SK-N-SH (cell line): ENCODE measurements at places on chromosomes 5 and 9.

GRCh38 chr5:98927989-98928872, 576 bp downstream of the CHD1 start:
- peak; percentile 82 for DNase-seq
- peak overlapping the region; percentile 93 for H3K27ac ChIP-seq
- peak overlapping the region; percentile 98 for H3K4me3 ChIP-seq
- H3K4me1 ChIP-seq, result peaks cover 12% of the 10 kb centered on the region; the same call in 1 of the 2 replicates
- peaks cover 33% of the 10 kb centered on the region for H3K36me3 ChIP-seq

GRCh38 chr5:176173647-176174046, 64.6 kb upstream of the SIMC1 start:
- H3K4me1 ChIP-seq, result no peaks in the 10 kb centered on the region
- no peaks in the 10 kb centered on the region for H3K36me3 ChIP-seq
- no peak overlapping the region for H3K27ac ChIP-seq
- no peak for DNase-seq

- H3K27ac ChIP-seq, result no peak overlapping the region
- H3K4me3 ChIP-seq, result no peak overlapping the region
- no peak for DNase-seq
- H3K4me1 ChIP-seq, result no peaks in the 10 kb centered on the region; the same call in none of the 2 replicates
Observed at GRCh38 chr5:143208781-143209510, 194.5 kb downstream of the NR3C1 start.

DNA sequence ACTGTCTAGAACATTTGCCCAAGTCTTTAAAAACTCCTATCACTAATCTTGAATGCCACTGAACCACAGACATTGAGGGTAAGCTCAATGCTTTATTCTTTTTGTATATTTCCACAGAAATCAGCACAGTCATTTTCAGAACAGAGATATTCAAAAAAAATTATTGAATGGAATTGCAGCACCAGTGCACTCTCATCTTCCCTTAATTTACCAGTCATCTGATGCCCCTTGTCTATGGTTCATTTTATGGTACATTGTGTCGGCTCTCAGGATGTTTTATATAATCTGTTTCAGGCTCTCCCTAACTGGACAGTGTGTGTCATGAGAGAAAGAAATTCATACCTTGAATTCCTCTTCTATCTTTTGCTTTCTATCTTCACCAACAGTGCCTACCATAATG, 158.4 kb upstream of the NR4A3 start:
- H3K4me3 ChIP-seq, result no peak overlapping the region
- no peaks in the 10 kb centered on the region for H3K36me3 ChIP-seq
- no peaks in the 10 kb centered on the region; the same call in 1 of the 2 replicates for H3K4me1 ChIP-seq
- no peaks in the 10 kb centered on the region for H3K27me3 ChIP-seq

DNA sequence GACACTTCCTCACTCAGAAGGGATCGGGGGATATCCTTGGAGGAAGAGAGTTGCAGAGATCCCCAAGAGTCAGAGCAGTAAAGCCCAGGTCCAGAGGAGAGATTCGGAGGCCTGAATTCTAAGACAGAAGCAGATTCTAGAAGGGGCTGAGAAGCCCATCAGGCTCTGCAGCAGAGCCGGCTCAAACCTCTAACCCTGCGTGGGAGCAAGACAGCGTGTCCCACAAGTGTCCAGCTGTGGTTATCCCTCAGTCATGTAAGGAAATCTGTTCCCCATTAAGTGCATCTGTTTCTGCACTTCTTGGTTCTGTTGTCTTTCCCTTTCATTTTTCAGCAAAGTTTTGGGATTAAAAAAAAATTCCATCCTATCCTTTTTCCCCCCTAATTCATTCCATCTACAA, 4.8 kb upstream of the DIAPH1 start:
- H3K4me3 ChIP-seq, result no peak overlapping the region
- H3K36me3 ChIP-seq, result peaks cover 67% of the 10 kb centered on the region
- H3K27ac ChIP-seq, result peak overlapping the region; percentile 68

DNA sequence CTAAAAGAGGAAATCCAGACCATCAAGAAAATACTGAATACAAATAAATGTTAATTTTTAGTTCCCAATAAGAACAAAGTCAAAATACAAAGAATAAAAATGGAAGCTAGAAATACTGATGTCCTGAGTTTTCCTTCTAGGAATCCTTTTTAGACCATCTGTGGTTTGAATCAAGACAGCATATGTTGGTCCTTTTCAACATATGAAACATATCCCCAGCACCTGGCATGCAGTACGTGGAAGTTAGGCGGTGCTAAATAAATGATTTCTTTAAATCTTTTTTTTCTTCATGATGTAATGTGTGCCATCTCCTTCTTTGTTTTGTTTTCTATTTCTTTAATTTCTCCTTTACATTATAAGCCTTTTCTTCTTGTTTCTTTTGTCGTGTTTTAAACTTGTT, 34.0 kb downstream of the KIAA1958 start:
- H3K4me1 ChIP-seq, result peaks cover 6% of the 10 kb centered on the region
- H3K4me3 ChIP-seq, result no peak overlapping the region
- no peak for DNase-seq
- H3K27me3 ChIP-seq, result no peaks in the 10 kb centered on the region
- no peak overlapping the region for H3K27ac ChIP-seq

- peaks cover 5% of the 10 kb centered on the region for H3K4me1 ChIP-seq
- no peak overlapping the region for H3K27ac ChIP-seq
- no peaks in the 10 kb centered on the region for H3K36me3 ChIP-seq
- no peak for DNase-seq
- no peaks in the 10 kb centered on the region for H3K27me3 ChIP-seq
Observed at GRCh38 chr9:12773562-12773961, 1.3 kb upstream of the LURAP1L start.

- no peaks in the 10 kb centered on the region; the same call in none of the 2 replicates for H3K27me3 ChIP-seq
- DNase-seq, result no peak
Observed at GRCh38 chr5:85304524-85304923, 919.8 kb upstream of the EDIL3 start.

GRCh38 chr9:106575823-106576222, 287.1 kb upstream of the ZNF462 start:
- no peak overlapping the region for H3K27ac ChIP-seq
- H3K4me1 ChIP-seq, result no peaks in the 10 kb centered on the region; the same call in 1 of the 2 replicates
- no peak for DNase-seq
- H3K27me3 ChIP-seq, result no peaks in the 10 kb centered on the region

- H3K27ac ChIP-seq, result no peak overlapping the region
- no peak overlapping the region for H3K4me3 ChIP-seq
- H3K36me3 ChIP-seq, result no peaks in the 10 kb centered on the region
- no peaks in the 10 kb centered on the region for H3K27me3 ChIP-seq
- no peak for DNase-seq
- no peaks in the 10 kb centered on the region for H3K4me1 ChIP-seq
Observed at GRCh38 chr9:85723215-85723614, 18.5 kb downstream of the AGTPBP1 start.

DNA sequence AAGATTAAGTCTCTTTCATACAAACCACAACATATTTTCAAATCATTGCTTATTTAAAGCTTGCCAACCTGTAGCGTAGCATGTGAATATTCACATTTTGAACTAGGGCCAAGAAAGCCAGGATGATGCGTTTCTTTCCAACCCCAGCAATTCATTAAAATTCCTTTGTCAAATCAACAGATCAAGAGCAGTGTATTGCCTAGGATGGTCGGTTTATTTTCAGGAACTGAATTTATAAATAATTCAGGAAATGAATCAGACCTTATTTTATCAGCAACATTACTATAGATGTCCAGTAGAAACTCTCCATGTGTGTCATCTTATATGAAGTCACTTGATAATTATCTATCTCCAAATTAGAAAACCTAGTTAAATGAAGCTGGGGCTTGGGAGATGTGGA, 13.2 kb upstream of the AUH start:
- H3K27me3 ChIP-seq, result no peaks in the 10 kb centered on the region
- no peak overlapping the region for H3K27ac ChIP-seq
- peak overlapping the region; percentile 2; the same call in 1 of the 2 replicates for H3K4me3 ChIP-seq
- DNase-seq, result no peak
- peaks cover 3% of the 10 kb centered on the region; the same call in 1 of the 2 replicates for H3K4me1 ChIP-seq

GRCh38 chr9:30476826-30477225, 1907.6 kb upstream of the ACO1 start:
- no peaks in the 10 kb centered on the region for H3K36me3 ChIP-seq
- H3K4me1 ChIP-seq, result peaks cover 3% of the 10 kb centered on the region; the same call in 1 of the 2 replicates
- no peak overlapping the region for H3K4me3 ChIP-seq
- no peak for DNase-seq
- no peaks in the 10 kb centered on the region for H3K27me3 ChIP-seq

GRCh38 chr5:74762599-74762998, 4.3 kb downstream of the GFM2 start:
- DNase-seq, result no peak
- H3K27ac ChIP-seq, result peak overlapping the region; percentile 55; the same call in 1 of the 2 replicates
- H3K4me3 ChIP-seq, result no peak overlapping the region
- H3K27me3 ChIP-seq, result no peaks in the 10 kb centered on the region
- H3K36me3 ChIP-seq, result peaks cover 36% of the 10 kb centered on the region

DNA sequence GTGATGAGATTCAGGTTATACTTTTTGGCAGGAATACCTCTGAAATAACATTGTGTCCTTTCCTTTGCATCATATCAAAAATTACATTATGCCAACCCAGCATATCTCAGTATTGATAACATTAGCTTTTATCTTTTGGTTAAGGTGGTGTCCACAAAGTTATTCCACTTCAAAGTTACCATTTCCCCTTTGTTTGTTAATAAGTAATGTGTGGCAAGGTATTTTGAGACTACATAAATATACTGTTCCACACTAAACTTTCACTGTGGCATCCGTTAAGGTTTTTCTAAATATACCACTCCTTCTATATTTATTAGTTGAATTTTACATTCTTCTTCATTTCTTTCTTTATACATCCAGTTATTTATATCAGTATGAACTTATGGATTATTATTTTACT, 14.1 kb upstream of the ARHGEF37 start:
- H3K27me3 ChIP-seq, result no peaks in the 10 kb centered on the region
- peaks cover 18% of the 10 kb centered on the region for H3K4me1 ChIP-seq
- H3K36me3 ChIP-seq, result no peaks in the 10 kb centered on the region

- no peaks in the 10 kb centered on the region for H3K36me3 ChIP-seq
- H3K4me1 ChIP-seq, result no peaks in the 10 kb centered on the region
- DNase-seq, result no peak
Observed at GRCh38 chr5:160773646-160774410, 78.2 kb downstream of the ATP10B start.

GRCh38 chr5:56467176-56467717, 234.1 kb upstream of the ANKRD55 start:
- no peak overlapping the region for H3K4me3 ChIP-seq
- peaks cover 8% of the 10 kb centered on the region; the same call in 1 of the 2 replicates for H3K4me1 ChIP-seq
- H3K27me3 ChIP-seq, result no peaks in the 10 kb centered on the region
- no peak overlapping the region for H3K27ac ChIP-seq
- no peak for DNase-seq

DNA sequence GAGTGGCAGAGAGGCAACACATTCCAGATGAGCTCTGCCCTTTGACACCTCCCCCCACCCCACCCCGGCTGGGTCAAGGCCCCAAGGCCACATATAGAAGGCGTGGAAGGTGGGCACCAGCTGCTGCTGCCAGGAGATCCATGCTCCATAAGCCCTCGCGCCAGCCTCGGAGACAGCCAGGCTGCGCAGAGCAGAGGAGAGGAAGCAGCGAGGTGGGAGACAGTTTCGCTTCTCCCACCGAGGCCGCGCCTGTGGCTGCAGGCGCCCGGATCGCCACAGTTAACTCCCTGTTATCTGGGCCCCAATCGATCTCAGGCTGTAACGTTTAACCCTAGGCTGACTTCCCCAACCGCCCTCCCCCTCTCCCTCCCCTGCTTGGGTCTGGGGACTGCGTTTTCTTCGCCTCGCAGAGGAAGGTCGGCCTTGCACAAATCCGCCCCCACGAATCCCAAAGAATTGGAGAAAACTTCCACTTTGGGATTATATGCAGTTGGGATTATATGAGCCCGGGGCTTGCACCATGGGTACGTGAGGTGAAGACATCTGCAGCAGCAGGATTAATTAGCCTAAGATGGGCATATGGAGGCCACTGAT, 1.1 kb upstream of the CXXC5 start:
- no peaks in the 10 kb centered on the region for H3K27me3 ChIP-seq
- DNase-seq, result peak; percentile 60
- H3K4me1 ChIP-seq, result peaks cover 4% of the 10 kb centered on the region; the same call in 1 of the 2 replicates

DNA sequence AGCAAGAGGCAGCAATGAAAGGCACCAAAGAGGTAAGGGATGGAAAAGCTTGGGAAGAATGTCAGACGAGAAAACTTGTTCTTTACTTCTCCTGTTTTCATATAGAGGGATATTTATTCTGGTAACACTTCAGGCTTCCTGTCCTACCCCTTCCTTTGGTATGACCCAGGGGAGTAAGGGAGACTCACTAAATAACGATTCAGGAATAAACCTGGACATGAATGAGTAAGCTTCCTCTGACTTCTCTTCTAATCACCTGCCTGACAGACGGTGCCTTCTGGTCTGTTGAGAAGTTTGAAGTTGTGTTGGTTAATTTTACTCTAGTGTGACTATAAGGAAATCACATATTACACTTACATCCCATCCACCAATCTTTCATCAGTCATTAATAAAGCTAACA, 461.2 kb downstream of the CDH12 start:
- no peaks in the 10 kb centered on the region for H3K4me1 ChIP-seq
- H3K27me3 ChIP-seq, result no peaks in the 10 kb centered on the region
- H3K36me3 ChIP-seq, result no peaks in the 10 kb centered on the region
- H3K27ac ChIP-seq, result no peak overlapping the region

- H3K4me3 ChIP-seq, result no peak overlapping the region
- H3K36me3 ChIP-seq, result no peaks in the 10 kb centered on the region
- H3K27ac ChIP-seq, result no peak overlapping the region
- no peak for DNase-seq
Observed at GRCh38 chr9:135010921-135011320, 76.5 kb upstream of the OLFM1 start.

- H3K4me1 ChIP-seq, result peaks cover 2% of the 10 kb centered on the region; the same call in 1 of the 2 replicates
- H3K27ac ChIP-seq, result no peak overlapping the region
- no peak overlapping the region for H3K4me3 ChIP-seq
- no peaks in the 10 kb centered on the region for H3K27me3 ChIP-seq
Observed at GRCh38 chr5:169950333-169950732, 30.0 kb downstream of the INSYN2B start.

DNA sequence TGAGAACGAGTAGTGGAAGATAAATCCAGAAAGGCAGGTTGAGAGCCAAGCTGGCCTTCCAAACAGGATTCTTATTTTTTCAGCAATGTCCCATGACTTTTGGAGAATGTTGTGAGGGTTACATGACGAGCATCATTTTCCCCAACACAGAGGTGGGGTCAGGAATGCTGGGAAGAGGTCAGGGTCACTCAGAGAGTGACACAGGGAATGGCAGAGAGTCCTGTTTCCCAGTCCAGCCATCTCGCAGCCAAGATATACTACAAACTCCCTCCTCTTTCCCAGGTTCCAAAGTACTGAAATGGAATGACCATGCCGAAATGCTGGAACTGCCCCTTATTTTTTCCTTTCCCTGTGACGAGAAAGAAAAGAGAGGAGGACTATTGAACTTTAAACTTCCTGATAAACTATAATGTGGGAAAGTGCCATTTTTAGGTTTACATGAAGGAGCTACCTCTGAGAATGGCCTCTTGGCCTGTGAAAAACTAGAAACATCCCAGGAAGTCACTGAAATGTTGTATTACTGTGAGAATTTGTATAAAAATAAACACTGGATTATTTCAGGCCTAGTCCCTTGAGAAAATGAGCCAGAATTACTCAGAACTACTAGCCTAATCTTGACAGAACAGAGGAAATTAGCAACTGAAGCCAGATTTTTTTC, 420.4 kb downstream of the CETN3 start:
- H3K4me1 ChIP-seq, result no peaks in the 10 kb centered on the region
- no peak overlapping the region for H3K27ac ChIP-seq
- no peak overlapping the region for H3K4me3 ChIP-seq
- no peaks in the 10 kb centered on the region for H3K36me3 ChIP-seq
- DNase-seq, result no peak

- DNase-seq, result no peak
- H3K27ac ChIP-seq, result peak overlapping the region; percentile 18; the same call in 1 of the 2 replicates
- H3K4me3 ChIP-seq, result no peak overlapping the region
Observed at GRCh38 chr9:134655101-134655500, 13.5 kb downstream of the COL5A1 start.

GRCh38 chr9:134285215-134285845, 40.9 kb upstream of the RXRA start:
- no peak for DNase-seq
- H3K36me3 ChIP-seq, result no peaks in the 10 kb centered on the region
- no peaks in the 10 kb centered on the region for H3K4me1 ChIP-seq
- no peak overlapping the region for H3K4me3 ChIP-seq
- H3K27me3 ChIP-seq, result no peaks in the 10 kb centered on the region
